HT-29 (cell line): ENCODE measurements at places on chromosomes 4 and X. TPM values are rescaled to one million over a fixed set of nuclear protein-coding genes. Genes with fewer than 3 reads are reported as not detected.

GRCh38 chr4:162349395-162349794 lies 185.6 kb upstream of the FSTL5 start:
- DNase-seq = no peak

Gene FDCSP
- not detected in 2 replicates for total RNA-seq

GRCh38 chrX:151828439-151829080 lies 84.1 kb upstream of the MAGEA4 start:
- DNase-seq = no peak

DNA sequence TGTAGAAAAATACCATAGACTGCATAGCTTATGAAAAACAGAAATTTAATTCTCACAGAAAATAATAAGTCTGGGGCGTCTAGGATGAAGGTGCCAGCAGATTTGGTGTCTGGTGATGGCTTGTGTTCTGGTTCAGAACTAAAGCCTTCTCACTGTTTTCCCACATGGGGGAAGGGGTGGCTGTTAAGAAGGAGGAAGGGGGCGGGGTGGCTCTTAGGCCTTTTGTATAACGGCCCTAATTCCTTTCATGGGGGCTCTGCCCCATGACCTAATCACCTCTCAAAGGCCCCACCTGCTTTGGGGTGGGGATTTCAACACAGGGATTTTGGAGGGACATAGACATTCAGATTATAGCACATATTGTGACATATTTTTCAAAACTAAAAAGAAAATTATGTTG lies 173.2 kb upstream of the TECRL start:
- DNase-seq = no peak

Gene SORBS2
- total RNA-seq = 3.1 and 9.7 TPM in 2 replicates

GRCh38 chr4:57318703-57319102 lies 208.5 kb upstream of the IGFBP7 start:
- DNase-seq = no peak

GRCh38 chr4:189021831-189022230 lies 882.6 kb downstream of the TRIML1 start:
- no peak for DNase-seq

- DNase-seq = no peak
These were observed 1100.2 kb upstream of the INTU start for GRCh38 chr4:126532527-126532926.

DNA sequence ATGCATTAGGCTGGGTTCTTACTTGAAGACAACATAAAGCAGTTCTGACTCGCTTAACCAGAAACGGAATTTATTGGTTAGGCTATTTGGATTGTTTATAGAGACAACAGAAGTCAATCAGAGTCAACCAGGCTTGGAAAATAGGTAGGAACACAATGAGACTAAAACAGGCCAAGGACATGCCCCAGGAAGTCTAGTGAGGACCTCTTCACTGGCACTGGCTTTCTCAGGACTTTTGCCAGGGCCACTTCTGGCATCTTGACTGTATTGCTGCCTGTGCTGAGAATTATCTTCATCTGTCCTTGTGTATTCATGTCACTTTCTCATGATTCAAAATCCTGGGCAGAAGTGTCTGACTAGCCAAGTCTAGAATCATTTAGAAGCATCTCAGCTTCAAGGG lies 19.6 kb downstream of the PGAM4 start:
- no peak for DNase-seq

DNA sequence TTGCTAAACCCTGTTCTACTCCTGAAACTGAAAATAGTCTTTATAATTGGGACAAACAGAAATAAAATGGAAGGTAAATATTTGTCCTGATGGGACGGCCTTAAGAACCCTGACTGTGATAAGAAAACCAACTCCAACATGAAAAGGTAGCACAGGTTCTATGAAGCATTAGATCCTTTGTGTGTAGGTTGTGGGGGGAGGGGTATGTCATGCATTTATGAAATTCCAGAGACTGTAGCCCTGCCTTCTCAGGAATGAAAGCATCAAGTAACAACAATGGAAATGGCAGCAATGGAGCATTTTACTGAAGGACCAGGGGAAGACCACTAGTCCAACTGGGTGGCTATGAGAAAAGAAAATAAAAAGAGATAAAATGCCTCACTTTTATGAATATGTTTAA lies 23.9 kb downstream of the CXXC4 start:
- no peak for DNase-seq

Gene GABRB1
- not detected in 2 replicates for total RNA-seq

Gene PKD2
- total RNA-seq = 4.4 and 7.8 TPM in 2 replicates

DNA sequence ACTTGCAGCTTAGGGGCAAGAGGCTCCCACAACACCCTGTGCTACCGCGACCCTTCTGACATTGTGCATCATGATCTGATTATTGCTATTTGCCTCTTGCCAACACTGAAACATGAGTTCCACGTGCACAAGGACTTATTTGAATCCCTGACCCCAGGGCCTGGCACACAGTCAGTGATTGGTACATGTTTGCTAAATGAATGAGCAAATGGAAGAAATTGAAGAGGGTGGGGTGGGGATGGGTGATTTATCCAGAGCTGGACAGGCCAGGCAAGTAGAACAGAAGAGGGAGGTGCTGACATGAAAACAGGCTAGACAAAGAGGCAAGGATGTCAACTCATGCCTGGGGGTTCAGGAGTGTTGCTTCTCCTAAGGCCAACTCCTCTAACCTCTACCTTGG lies 24.9 kb upstream of the RPL39 start:
- DNase-seq = no peak
